Prostate gland (tissue), 2 donors: ENCODE measurements at places on chromosomes 4 and X. TPM values are rescaled to one million over a fixed set of nuclear protein-coding genes. Genes with fewer than 3 reads are reported as not detected.

The SMIM10 gene
- 49.8 TPM for total RNA-seq

DNA sequence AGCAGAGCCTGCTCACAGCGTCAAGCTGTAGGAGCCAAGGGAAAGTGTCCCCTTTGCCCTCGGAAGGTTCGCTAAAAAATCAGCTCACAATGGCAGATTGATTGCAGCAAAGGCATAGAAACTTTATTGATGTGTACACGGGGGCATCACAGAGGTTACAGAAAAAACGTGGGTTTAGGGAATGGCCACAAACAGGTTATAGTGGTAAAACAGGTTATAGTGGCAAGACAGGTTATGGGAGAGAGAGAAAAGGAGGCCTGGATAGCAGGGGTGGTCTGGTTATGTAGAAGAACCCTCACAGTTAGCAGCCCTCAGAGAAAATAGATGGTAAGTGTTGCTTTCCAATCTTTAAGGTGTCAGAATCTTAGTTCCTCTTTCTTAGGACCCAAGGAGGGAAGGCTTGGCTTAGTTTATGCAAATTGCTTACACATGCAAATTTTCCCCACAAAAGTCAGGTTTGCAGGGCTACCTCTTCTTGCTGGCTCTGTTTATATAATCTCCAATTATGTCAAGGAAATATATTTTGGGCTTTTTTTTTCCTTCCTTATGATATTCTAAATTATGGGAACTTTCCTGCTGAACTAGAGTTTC is 113.7 kb downstream of the BMP15 start:
- no peak for DNase-seq

DNA sequence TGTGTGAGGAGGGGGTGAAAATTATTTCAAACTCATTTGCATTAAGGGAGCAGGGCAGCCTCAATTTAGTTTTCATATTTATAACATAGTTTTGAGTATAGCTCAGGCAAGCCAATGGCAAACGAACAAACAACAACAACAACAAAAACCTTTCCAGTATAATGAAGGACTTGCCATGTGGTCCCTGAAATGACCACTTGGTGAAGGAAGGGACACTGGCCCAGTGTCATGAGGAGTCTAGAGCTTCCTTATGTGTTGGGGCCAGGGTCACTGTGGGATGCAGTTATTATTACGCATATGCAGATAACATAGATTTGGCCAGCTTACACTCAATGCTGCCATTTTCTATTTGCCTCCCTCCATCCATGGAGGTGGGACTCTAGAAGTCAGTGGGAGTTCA is 23.3 kb downstream of the NKX3-2 start:
- no peak for DNase-seq

The HHIP gene
- total RNA-seq: 0.82 TPM

DNA sequence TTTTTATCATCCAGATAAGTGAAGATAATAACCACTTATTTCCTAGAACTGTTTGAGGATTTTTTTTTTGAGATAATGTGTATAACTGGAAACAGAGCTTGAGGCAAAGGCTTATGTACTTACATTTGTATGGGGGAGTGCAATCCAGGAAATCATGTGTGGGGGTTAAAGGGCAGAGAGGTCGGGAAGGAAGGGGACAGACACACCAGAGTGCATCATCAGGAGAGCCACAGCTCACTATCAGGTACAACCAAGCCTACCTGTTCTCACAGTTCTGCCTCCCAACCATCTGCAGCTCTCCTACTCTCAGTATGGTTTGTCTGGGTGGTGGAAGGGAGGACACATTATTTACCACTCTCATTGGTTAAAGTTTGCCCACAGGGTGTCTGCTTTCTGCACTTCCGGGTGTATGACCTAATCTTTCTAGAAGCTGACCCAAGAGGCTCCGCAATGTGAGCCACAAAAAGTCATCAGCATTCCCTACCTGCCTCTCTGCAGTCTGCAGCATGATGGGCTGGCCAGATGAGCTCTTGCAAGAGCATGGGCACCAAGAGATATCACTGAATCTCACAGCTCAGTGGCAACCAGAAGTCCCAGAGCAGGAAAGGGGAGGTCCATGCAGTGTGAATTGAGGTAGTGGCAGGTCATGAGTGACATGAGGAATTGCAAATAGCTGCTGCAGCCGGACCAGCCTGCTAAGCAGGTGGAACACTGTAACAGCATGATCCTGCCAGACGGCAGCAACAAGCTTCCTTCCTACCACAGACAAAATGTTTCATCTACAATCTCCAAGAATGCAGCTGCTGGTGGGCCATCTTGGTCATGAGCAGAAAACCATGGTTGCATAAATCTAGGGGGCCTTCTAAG is 36.9 kb upstream of the SPRY1 start:
- no peak for DNase-seq

DNA sequence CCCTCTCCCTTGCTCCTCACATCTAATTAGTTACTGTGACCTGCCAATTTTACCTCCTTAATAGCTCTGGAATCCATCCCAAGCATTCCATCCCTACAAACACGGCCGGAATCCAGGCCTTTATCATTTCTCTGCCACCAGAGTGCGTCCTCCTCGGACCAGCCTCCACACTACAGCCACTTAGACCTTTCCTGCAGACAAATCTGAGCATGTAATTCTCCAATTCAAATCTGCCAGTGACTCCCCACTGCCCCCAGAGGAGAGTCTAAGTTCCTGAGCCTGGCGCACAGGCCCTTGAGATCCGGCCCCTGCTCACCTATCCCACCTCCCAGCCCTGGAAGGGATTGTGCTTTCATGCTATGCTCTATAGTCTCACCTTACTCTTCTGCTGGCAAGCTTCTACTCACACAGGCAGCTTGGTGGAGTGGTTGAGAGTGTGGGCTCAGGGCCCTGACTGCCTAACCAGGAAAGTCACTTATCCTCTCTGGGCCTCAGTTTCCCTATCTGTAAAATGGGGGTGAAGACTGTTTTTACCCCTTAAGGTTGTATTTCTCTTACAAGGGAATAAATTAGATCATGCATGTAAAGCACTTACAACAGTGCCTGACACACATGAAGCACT is 31.2 kb downstream of the PJA1 start:
- DNase-seq: peak; percentile 4

DNA sequence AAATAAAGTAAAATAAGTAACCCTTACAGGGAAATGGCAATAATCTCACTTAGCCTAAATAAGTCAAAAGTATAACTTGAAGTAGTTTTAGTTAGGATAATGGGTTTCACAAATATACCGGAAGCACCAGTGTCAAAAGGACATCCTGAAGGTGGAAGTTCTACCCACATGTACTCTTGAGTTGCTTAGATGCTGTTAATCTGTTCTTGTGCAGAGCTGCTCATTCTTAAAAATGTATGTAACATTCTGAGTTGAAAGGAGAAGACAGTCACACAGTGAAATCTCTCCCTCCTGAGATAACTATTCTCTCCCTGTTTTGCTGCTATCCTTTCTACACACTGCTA is 11.2 kb upstream of the CCNG2 start:
- DNase-seq: no peak

GRCh38 chrX:24097741-24098260 is 43.0 kb downstream of the EIF2S3 start:
- DNase-seq: no peak

- DNase-seq: no peak
Measured at GRCh38 chr4:137627739-137628460, 95.6 kb upstream of the PCDH18 start.

GRCh38 chrX:38699696-38700095 is 101.6 kb upstream of the MID1IP1 start:
- no peak for DNase-seq

The RPS6KA6 gene
- total RNA-seq: 5.3 TPM

GRCh38 chr4:160485071-160485687 is 1382.3 kb downstream of the RAPGEF2 start:
- no peak for DNase-seq

DNA sequence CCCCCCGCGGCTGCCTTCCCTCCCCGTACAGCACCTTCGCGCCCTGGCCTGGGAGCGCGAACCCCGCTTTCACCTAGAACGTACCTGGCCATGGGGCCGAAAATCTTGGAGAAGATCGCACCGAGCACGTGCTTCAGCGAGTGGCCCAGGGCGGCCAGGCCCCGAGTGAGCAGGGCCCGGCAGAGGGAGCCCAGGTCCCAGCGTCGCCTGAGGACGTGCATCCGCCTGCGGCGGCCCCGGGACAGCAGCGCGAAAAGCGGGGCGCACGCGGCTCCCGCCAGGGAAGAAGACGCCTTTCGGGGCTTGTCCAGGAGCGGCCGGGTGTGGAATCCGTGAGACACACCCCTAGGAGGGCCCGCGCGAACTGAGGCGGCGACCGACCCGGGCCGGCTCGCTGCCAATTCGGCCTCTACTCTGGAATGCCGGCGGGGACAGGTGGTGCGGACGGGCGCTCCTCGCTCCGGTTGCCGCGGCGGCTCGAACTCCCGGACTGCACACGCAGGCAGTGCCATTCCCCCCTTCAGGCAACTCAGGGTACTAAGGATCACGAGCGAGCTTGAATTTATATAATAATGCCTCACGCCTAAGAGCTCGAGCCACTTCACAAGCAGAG is at the start of gene HS6ST2:
HS6ST2 (minus strand) TSS at position 539 of the 613 bp plus-strand sequence.
- no peak for DNase-seq

GRCh38 chr4:55834086-55834795 is 14.7 kb downstream of the EXOC1L start:
- no peak for DNase-seq

GRCh38 chr4:122643257-122643656 is 22.4 kb upstream of the IL21 start:
- no peak for DNase-seq
